Activated CD4-positive, alpha-beta T cell treated with anti-CD3 and anti-CD28 coated beads for 4 hours (primary cell): ENCODE measurements at places on chromosomes 5 and 9.

GRCh38 chr5:59483971-59484472 is 409.5 kb downstream of the PDE4D start:
- DNase-seq: no peak

- no peak for DNase-seq
Observed at GRCh38 chr9:136554870-136555269, 9.0 kb upstream of the NOTCH1 start.

- no peak for DNase-seq
Observed at GRCh38 chr9:137162505-137163364, 7.1 kb downstream of the LRRC26 start.

DNA sequence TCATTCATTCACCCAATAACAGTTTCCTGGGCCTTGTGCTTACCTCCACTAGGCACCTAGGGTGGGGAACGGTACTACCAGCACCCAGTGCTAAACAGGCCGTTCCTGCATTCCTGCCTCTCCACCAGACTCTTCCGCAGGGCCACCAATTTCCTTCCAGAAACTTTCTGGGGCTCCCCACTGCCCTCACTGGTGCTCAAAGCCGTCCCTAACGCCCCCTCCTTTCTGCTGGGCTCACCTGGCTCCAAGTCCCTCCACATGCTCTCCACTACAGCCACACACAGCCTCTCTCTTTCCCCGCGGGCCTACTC is 1.4 kb downstream of the PHF19 start:
- no peak for DNase-seq

GRCh38 chr5:1405539-1406530 is 39.4 kb downstream of the SLC6A3 start:
- DNase-seq: no peak

DNA sequence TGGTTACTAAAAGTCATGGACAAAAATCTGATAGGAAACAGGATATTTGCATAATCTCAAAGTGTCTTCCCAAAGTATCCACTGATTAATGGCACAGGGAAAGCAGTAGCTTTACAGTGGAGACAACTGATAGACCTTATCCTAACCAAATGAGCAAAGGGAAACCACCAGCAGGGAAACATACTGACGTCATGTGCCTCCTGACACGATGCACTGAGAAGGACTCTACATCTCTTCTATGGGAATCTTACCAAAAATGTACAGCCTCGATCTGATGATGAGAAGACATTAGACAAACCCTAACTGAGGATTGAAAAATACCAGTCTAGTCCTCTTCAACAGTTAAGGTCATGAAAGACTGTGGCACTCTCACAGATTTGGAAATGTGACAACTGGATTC is 166.2 kb downstream of the INSYN2B start:
- no peak for DNase-seq

DNA sequence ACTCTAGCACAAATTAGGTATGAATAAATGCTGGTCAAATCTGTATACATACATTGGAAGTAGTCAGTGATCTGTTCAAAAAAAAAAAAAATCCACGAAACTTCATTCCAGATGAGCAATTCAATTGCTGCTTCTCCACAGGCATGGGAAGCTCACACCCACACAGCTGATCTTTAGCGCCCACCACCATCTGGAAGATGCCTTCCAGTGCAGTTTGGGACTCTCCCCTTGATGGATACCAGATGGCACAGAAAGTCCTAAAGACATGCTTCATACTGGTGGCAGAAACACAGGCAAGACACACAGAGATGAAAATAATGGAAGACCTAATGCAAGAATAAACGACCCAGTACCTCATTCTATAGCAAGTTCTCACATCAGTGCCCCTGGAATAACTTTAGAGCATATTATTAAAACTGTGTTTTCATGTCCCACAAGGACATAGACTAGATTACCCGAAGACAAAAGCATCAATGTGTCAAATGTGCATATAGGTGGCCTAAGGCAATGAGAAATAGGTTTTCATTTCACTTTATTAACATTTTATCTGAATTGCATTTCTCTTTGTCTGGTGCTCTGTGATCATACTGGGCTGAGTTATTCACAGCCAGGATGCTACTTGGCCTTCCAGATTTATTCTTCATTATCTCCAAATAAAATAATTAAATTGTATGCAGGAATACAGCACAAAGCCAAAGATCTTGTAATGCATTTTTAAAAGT is 135.4 kb upstream of the TAS2R1 start:
- DNase-seq: no peak

- no peak for DNase-seq
Observed at GRCh38 chr5:169219961-169220360, 81.0 kb downstream of the SLIT3 start.

- DNase-seq: no peak
Observed at GRCh38 chr9:7489036-7489435, 310.5 kb downstream of the DMAC1 start.
